GM12865 (cell line): ENCODE measurements at places on chromosomes 12 and 14.

DNA sequence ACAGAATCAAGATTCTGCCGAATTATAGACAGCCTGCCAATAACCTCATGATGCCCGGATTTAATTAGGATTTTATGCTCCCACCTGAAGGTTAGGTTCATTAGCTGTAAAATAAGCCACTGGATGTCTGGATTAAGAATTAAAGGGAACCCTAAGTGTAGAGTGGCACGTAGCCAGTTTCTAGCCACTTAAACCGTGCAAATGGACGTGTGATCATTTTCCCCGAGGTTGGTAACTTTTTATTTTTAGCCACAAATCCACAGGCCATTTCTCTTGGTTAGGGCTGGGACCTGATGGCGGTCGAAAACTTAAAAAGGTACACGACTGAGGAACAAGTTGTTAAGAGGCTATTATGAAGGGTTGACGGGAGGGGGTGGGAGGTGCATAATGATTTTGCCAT, 127.3 kb upstream of the TMPO start:
- no peak for DNase-seq

DNA sequence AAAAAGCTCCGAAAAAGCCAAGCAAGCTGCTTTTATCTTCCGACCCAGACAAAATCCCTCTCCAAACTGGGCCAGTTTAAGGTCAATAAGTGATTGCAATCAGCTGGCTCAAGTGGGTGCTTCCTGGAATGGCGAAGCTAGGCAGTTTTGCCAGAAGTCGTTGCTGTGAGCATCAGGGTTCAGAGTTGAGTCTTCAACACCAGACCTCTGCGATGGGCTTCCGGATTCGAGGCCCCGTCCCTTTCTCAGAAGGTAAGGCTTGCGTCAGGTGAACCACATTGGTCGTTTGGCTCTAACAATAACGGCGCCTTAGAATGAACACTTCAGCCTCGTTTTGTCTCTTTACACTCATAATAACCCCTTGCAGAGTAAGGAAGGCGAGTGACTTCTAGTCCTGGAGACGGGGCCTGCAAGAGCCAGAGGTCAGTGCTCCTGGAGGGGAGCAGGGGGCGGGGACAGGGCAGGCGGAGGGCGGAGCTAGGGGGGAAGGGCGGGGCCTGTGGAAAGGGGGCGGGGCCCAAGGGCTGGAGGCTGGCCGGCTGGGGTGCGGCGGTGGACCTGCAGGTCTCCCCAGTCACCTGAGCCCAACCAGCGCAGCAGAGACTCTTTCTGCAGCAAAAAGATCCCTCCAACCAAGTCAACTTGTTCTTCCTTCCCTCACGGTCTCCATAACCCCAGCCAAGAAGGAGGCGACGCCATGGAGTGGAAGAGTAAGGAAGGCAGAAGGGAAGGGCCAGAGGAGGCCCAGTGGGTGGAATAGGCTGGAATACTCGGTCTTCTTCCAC, 34.0 kb upstream of the NFYB start:
- DNase-seq: no peak

- DNase-seq: no peak
These were observed 14.1 kb upstream of the ACSM4 start for GRCh38 chr12:7289743-7290142.

GRCh38 chr12:121446750-121447149, 46.8 kb downstream of the RNF34 start:
- no peak for DNase-seq

- DNase-seq: peak; percentile 18
These were observed 138.2 kb downstream of the MON2 start for GRCh38 chr12:62604871-62605270.

DNA sequence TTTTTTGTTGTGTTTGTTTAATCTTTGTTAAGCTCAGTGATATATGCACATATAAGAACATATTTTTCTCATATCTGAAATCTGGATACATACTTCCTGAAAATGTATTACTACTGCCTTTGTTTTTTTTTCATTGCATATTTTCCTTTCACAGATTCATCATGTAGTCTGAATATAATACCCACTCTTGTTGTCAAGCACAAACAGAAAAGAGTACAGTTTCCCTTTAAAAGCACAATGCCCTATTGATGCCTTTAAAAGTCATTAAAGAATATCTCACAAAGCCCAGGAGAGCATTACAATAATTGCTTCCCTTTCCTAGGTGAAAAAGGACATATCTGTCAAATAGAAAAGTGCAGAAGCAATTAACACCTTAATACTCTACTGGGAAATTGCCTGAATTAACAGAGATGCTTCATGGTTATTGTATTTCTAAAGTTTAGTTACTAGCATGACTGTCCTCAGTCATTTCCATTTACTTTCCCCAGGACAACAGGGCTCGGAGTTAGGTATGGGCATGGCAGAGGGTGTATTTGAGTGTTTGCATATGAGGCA, 107.4 kb downstream of the GRIP1 start:
- no peak for DNase-seq

DNA sequence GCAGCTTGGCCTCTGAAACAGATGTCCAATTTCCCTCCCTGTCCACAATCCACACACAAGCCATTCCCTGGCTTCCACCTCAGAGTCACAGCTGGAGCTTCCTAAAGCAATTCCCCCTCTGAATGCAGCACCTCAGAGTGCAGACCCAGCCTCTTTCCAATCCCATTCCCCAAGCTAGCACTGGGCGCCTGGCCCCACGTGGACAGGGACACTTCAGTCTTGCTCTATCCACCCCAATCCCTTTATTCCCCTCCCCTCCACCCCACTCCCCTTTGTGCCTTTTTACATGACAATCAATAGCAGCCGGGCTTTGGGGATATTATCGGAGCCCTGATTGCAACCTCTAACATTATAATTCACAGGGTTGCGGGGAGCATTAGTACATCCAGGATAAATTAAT, 292.6 kb downstream of the TTC8 start:
- DNase-seq: no peak

DNA sequence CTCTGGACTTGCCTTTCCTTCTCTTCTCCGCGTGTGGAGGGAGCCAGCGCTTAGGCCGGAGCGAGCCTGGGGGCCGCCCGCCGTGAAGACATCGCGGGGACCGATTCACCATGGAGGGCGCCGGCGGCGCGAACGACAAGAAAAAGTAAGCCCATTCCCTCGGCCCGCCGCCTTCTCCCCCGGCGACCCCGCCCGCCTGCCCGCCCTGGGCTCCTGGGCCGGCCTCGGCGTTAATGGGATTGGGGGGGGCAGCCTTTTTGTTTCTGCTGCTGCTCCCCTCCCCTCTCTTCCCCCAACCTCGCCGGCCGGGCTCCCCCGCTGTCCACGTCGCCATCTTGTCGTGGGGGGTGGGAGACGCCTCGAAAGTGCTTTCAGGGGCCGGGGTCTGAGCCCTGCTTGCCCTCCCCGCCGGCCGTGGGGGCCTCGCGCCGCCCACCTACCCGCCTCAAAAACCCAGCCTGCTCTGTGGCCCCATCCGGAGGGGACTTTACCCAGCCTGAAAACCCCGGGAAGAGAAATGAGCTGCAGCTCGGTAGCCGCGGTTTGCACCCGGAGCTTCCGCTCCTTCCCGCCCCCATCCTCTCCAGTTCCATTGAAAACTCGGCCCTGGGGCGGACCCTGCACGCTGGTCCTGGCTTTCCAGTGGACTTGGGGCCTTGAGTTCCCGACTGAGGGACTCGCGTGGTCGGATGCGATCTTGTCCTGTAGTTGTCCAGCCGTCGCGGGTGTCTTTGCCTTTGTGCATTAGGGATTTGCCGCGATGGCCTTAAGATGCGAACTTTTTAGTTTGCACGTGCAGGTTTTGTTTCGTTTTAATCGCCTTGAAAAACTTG, 598 bp downstream of the HIF1A start:
- DNase-seq: peak; percentile 63

- DNase-seq: peak; percentile 38
These were observed 20.3 kb downstream of the SYNE3 start for GRCh38 chr14:95496111-95496681.

DNA sequence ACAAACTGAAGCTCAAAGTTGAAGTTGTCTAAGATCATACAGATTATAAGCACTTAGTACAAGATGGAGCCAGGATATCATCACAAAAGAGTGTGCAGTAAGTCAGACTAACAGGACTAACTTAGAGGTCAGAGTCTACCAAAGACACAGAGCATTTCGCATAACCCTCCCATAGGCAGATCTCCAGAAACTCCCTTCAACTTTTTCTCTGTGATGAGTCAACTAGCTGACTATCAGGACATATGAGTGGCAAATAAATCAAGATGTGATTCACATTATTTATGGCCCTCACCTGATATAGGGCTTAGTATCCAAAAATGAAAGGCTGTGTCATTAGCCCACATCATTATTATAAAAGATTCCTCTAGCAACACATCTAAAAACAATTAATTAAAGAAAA, 484.6 kb downstream of the GALC start:
- DNase-seq: no peak

DNA sequence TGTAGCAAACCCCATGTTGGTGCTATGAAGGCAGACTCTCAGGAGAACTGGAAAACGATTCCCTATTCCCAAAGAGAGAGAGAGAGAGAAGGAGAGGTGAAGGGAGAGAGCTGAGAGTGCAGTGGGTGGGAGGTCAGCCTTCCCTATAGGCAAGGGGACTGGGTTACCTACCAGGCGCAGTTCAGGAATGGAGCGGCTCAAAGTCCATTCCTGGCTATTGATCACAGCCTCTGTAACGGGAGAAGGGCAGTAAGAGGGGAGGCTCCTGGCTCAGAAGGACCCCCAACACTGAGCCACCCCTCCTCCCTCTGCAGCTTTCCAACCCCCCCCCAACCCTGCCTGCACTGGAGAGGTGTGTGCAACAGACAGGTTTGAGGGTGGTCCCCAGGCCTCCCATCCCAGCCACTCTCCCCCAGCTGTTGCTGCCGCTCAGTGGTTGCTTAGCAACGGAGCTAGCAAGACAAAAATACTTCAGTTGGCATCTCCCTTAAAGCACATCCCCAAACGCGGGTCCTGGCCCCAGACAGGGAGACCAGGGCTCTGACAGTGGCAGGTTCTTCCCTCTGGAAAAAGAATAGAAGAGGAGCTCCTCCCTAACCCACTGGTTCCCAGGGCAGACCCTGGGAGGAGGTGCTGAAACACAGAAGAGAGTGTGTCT, 3.2 kb downstream of the AGAP2 start:
- DNase-seq: no peak

DNA sequence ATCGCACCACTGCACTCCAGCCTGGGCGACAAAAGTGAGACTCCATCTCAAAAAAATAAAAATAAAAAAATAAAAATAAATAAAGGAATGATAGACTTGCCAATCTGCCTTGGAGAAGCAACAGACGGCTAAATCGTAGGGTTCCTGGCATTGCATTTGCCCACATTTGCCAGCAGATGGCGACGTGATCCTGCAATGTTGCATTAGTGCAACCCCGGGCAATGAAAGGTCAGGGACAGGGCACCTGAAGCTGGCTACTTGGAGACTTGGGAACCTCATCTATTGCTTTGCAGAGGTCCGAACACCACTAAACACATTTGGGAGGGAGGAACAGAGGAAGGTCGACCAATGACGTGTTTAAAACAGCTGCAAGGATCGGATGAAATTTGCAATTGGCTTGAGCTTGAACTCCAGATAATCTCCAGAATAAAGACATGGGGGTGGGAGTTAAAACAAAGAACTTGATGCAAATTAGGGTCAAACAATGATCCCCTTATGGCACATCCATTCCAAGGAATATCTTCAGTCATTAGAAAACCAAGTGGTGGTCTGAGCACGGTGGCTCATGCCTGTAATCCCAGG, 34.6 kb downstream of the SPRING1 start:
- peak; percentile 72 for DNase-seq

DNA sequence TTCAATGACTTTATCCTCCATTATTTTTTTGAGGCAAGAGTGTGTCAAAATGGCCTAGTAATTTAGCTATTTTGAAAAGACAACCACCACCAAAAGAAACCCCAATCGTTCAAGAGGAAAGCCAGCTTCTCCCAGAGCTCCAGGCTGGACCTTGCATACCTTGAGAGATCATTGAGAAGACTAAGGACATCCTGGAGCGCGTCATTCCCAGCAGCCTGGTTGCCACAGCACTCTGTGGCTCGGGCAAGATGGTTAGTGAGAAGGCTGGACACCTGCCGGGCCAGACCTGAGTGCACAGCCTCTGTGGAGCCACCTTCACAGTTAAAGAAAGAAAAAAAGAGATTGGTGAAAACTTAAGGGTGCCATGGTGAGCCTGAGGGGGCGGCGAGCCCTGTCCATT, 111.4 kb downstream of the TRAFD1 start:
- no peak for DNase-seq

GRCh38 chr12:12927211-12928079, 24.5 kb downstream of the GPRC5D start:
- DNase-seq: no peak

DNA sequence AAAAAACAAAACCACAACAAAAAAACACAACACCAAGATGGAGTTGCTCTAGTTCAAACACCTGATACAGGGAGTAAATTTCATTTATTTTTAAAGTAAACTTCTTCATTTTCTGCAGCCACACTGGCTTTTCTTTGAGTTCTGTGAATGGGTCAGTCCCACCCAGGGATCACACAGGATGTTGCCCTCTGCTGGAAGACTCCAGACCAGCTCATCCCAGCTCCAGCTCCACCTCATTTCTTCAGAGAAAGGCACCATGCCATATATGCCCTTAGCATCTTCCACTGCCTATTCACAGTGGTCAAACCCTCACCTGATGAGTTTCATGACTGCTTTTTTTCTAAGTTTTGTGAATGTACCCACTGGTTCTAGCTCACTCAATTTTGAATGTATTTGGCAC, 8.0 kb downstream of the GLIPR1 start:
- peak; percentile 45 for DNase-seq

DNA sequence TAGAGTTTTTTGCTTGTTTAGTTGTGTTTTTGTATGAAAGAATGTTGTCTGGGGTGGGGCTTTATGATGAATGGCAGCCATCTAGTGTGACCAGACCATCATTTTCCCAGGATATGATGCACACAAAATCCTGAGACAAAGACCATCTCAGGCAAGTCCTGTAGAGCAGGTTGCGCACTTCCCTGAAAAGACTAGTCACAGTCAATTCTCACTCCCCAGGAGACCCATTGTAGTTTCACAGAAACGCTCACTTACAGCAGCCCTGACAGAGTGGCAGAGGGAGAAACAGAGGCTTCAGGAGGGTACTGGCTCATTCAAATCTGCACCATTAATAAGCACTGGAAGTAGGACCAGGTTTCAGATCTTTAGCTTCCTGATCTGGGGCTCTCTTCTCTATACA, 183.2 kb downstream of the TMEM117 start:
- DNase-seq: no peak

GRCh38 chr14:53764846-53765245, 191.8 kb downstream of the BMP4 start:
- DNase-seq: no peak

GRCh38 chr14:94906991-94907587, 137.2 kb upstream of the GSC start:
- DNase-seq: no peak

- DNase-seq: no peak
These were observed 21.3 kb upstream of the TCP11L2 start for GRCh38 chr12:106281056-106281782.

DNA sequence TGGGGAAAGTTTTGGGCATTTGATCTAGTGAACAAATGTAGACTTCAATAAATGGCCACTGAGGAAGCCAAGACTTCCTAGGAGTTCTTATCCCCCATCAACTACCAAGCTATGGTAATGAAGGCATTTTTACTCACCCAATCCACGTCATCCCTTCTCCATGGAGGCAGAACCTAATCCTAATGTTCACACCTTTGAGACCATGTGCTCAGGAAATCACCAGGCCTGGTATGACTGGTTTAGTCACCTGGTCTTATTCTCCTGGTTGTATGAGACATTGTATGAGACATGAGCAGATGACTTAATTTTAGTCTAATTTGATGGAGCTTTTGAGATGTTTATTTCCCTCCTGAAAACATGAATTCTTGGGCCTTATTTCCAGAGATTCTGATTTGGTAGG, 88.6 kb downstream of the PAX9 start:
- DNase-seq: no peak

GRCh38 chr14:102941419-102942011, 19.1 kb downstream of the AMN start:
- no peak for DNase-seq
